ENCODE measurements at places on chromosomes 5 and 9. TPM values are rescaled to one million over a fixed set of nuclear protein-coding genes. Genes with fewer than 3 reads are reported as not detected.

GRCh38 chr5:72020161-72020983 is 86.9 kb upstream of the MAP1B start:
- DNase-seq, result no peak

- DNase-seq, result no peak
These were observed 362.7 kb upstream of the RFX3 start for GRCh38 chr9:3888497-3888858.

GRCh38 chr5:17180864-17181723 is 36.3 kb upstream of the BASP1 start:
- DNase-seq, result no peak

GRCh38 chr9:76297721-76298239 is 96.4 kb downstream of the RFK start:
- DNase-seq, result no peak

GRCh38 chr5:5344606-5345005 is 77.9 kb upstream of the ICE1 start:
- DNase-seq, result no peak

- DNase-seq, result no peak
These were observed 45.8 kb downstream of the CDH10 start for GRCh38 chr5:24598956-24599355.

DNA sequence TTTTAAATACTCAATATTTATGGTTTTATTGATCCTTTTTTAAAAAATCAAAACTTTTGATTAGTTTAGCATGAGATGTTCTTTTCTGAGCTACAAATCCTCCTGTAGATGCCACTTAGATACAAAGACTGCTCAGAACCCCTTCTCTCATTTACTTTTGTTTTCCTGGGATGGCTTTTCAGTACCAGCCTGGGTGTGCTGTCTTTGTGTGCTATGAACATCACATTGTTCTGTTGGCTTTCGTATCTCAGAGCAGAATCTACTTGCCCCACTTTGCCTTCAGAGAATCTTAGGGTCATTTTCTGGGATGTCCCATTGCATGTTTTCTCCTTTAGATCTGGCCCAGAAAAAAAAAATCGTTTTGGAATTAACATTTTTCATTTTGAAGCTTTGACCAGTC is 85.9 kb downstream of the RASGRF2 start:
- DNase-seq, result no peak

DNA sequence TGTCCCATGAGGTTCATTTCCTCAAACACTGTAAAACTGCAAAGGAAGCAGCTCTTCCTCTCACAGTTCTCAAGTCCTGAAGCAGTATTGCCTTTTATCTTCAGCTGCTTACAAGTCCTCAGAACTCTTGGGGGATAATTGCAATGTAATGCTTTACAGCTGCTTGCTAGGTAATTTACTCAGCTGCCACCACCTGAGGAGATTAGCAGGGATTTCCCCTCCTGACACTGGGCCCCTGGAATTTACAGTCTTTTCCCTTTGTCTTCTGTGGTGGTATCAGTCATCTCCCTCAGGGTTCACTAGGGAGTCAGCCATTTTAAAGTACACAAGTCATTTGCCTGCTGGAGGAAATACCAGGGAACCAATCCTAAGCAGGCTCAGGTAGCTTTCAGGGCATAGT is 754.3 kb upstream of the GRAMD2B start:
- peak; percentile 31 for DNase-seq

DNA sequence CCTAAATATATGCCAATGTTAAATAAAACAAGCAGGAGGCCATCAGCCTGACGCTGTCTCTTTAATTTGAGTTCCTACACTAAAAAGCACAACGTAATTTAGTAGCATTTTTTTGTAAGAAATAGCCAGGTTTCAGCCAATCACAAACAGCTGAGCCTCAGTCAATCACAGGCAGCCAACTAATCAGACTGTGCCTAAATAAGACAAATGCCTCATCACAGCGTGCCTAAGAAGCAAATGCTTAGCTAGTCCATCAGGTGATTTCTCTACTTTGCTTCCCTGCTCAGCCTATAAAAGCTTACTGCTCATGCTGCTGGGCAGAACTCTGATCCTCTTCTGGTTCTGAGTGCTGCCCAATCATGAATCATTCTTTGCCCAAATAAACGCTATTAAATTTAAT is 38.3 kb upstream of the RORB start:
- no peak for DNase-seq

- DNase-seq, result no peak
These were observed 66.9 kb downstream of the FER start for GRCh38 chr5:108814551-108814950.

DNA sequence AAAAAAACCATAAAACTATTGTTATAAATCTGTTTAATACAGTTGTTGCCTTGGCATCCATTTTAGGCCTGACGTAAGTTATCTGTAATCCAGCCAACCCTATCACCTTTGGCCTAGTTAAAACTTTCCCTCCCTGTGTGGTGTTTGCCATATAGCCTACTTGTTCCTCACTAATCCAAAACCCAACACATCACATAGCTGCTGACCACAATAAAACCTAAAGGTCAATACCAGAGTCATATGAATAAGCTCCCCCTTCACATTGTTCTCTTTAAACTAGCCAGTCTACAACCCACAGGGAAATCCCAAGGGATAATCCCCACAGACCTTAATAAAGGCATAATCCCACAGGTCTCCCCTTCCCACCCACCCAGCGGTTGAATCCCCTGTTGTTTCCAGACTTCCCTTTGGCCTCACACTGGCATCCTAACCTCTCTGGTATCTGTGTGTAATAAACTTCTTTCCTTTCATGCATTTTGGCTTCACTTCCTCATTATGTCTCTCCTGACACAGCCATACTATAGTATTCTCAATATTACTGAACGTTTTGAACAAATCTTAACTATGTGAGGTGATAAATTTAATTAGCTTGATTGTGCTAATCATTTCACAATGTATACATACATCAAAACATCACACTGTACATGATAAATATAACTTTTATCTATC is 50.8 kb downstream of the DTWD2 start:
- DNase-seq, result no peak

DNA sequence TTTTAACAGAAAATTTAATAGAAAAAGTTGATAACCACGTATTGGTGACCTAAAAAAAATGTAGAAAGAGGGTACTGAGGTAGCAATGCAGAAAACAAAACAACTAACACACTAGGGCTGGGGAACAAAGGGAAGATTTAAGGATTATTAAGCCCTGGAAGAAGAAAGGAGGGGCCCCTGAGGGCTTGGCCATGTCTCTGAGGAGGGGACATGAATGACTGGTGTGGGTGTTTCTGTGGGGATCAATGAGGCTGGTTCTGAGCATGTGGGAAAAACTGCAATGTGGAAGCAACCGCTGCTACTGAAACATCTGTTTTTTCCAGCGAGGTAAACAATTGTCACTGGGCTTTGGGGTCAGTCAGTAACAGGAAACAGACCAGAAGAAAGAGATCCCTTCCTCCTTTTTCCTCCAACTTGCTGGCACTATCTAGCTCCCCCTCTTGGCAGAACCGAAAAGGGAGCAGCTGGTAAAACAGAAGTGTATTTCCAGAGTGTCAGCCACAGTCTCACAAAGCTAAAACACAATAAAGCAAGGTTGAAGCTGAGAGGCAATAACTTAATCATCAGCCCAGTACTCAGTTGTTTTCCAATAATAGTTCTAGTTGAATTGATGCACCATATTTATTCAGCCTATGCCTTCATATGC is 48.3 kb downstream of the ATPSCKMT start:
- DNase-seq, result no peak

DNA sequence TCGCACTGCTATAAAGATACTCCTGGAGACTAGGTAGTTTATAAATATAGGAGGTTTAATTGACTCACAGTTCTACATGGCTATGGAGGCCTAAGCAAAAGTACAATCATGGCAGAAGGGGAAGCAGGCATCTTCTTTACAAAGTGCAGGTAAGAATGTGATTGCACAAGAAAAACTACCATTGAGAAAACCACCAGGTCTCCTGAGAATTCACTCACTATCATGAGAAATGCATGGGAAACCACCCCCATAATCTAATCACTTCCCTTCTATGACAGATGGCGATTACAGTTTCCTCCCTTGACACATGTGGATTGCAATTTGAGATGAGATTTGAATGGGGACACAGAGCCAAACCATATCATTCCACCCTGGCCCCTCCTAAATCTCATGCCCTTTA is 121.2 kb upstream of the ST8SIA4 start:
- DNase-seq, result no peak

- DNase-seq, result no peak
These were observed 1048.7 kb upstream of the NUDT12 start for GRCh38 chr5:104611135-104611767.

DNA sequence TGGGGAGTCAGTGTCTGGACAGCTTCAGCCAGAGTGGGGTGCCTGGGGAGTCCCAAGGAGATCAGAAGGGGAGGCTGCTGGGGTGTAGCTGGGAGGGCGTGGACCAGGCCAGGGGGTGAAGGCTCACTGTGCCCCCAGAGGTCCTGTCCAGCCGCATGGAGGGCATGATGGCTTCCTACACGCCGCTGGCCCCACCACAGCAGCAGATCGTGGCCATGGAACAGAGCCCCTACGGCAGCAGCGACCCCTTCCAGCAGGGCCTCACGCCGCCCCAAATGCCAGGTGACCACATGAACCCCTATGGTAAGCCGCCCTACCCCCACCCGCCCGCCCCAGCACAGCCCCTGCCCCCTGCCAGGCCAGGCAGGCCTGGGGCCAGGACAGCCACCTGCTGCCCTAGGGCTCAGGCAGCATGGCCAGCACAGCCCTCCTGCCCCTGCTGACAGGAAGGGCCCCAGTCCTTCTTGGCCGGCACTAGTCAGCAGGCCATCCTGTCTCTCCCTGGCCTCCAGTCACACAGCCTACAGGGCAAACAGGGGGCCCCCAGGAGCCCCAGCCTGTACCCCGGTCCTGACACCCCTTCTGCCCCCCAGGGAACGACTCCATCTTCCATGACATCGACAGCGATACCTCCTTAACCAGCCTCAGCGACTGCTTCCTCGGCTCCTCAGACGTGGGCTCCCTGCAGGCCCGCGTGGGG is 82.1 kb downstream of the LMX1B start:
- DNase-seq, result no peak

- DNase-seq, result no peak
These were observed 3.9 kb downstream of the SHROOM1 start for GRCh38 chr5:132826424-132827082.

DNA sequence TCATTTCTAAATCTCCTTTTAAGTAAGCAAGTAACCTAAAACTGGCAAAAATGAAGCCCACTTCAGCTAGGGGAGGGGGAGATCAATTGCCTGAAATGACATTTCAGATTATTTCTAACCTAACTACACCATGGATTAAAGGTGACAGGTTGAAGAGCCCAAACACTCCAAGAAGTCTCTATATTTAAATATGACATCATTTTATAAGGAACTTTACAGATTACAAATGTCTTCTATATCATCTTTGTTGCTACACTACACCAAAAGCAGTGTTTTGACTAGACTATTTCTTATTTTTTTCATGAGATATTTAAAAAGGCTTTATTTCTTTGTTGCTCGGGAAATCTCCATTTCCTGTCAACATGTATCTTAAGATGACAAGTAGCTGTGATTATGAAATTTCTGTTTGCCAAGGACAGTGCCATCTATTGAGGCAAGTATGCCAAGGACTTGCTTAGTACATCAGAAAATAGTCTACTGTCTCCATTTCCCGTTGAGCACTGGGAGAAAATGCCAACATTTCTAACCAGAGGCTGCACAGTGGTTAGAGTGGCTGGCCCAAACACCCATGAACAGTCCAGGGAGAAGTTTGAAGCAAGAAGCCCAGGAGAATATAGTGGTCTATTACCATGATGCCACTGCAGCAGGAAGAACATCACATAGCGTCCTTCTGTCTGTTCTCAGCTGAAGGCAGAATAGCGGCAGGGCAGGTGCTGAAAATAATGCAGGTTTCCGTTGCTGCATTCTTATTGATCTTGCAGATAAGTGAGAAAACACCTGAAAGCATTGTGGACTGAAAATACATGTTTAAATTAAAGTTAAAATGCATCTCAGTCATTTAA is 93.4 kb upstream of the ITGA2 start:
- no peak for DNase-seq

DNA sequence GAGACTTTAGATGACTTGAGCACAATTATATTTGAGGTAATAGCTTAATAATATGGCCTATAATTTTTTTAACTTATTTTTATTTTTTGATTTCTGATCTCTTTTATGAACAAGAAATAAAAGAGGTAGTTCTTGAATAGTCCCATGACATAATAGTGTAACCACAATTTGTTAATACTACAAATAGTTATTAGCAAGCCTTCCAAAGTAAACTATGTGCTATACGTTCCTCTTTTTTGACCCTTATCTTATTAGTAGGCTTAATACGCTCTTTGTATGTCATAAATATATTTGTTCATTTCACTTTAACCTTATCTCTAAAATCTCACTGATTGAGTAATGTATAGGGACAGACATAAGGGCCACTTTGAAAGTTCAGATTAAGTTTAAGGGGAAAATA is 78.7 kb upstream of the NR4A3 start:
- DNase-seq, result no peak

GRCh38 chr5:31054453-31054852 is 139.0 kb upstream of the CDH6 start:
- DNase-seq, result no peak

- DNase-seq, result no peak
These were observed 100.4 kb upstream of the FREM1 start for GRCh38 chr9:15010581-15010980.

- no peak for DNase-seq
These were observed 92.7 kb downstream of the TRIO start for GRCh38 chr5:14235872-14236271.

DNA sequence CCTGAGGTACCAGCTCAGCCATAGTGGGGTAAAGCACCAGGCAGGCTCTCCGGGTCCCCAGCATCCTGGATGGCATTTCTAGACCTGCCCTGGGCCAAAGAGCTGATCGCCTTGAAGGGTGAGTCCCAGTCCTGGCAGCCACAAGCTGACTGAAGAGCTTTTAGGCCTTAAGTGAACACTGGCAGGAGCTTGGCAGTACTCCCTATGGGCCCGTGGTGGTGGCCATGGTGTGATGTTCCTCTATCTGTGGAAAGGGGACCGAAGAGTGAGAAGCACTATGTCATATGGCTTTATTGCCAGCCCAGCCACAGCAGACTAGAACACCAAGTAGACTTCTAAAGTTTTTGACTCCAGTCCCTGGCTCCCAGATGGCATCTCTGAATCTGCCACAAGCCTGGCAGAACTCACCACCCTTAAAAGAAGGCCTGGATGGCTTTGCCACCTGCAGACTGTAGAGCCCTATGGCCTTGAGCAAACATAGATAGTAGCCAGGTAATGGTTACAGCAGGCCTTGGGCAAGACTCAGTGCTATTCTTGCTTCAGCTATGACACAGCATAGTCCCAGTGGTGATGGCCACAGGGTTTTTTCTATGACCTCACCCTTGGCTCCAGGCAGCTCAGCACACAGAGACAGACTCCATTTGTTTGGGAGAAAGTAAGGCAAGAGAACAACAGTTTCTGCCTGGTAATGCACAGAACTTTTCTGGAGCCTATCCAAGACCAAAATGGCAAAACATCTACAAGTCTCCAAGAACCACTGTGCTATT is 801.5 kb upstream of the DMAC1 start:
- DNase-seq, result no peak

The CCL27 gene
- total RNA-seq, result not detected

The TUSC1 gene
- 16.6 TPM for total RNA-seq

The EPB41L4B gene
- 163 TPM for total RNA-seq

The ERGIC1 gene
- total RNA-seq, result 222 TPM

The SLCO6A1 gene
- total RNA-seq, result not detected

The NRARP gene
- 146 TPM for total RNA-seq

The CENPP gene
- total RNA-seq, result 3.3 TPM

The UBE2QL1 gene
- 4.1 TPM for total RNA-seq

The FAM114A2 gene
- total RNA-seq, result 21.6 TPM

The DDX4 gene
- not detected for total RNA-seq

The LAMC3 gene
- 0.58 TPM for total RNA-seq

The CCDC180 gene
- total RNA-seq, result 5.0 TPM

The SLC27A6 gene
- total RNA-seq, result 0.85 TPM

The CDC25C gene
- 0.79 TPM for total RNA-seq

The TMEM203 gene
- total RNA-seq, result 30.6 TPM

The GMCL2 gene
- not detected for total RNA-seq

The PCDHB4 gene
- total RNA-seq, result 0.80 TPM

Measured in mucosa of descending colon (tissue), 3 donors.